RCC 7860 (cell line): ENCODE measurements at places on chromosomes 11 and 22.

- no peak for DNase-seq
These were observed 11.7 kb upstream of the FLRT1 start for GRCh38 chr11:64023712-64024710.

GRCh38 chr11:68353669-68354068 lies 41.3 kb downstream of the LRP5 start:
- DNase-seq: no peak

- no peak for DNase-seq
These were observed 4.9 kb downstream of the EHBP1L1 start for GRCh38 chr11:65580756-65581155.

DNA sequence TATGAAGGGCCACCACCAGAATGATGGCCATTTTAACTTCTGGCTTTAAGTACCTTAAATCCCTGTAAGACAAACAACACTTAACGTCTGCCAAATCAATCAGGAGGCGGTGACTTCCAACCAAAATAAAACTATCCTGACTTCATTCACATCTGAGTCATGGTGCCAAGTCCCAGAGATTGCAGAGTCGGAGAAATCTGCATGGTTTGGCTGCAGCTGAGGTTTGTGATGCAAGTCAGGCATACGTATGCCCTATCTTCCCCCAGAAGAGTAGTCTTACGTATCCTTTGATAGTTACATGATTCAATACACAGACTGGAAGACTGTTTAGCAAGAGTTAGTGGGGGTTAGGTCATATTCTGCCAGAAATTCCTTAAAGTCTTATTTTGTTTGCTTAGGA lies 1.7 kb upstream of the GAB2 start:
- peak; percentile 65 for DNase-seq

- DNase-seq: no peak
These were observed 59.2 kb downstream of the TRIM44 start for GRCh38 chr11:35721651-35722282.

- peak; percentile 23 for DNase-seq
These were observed 20.6 kb downstream of the APOBEC3H start for GRCh38 chr22:39117585-39118191.

DNA sequence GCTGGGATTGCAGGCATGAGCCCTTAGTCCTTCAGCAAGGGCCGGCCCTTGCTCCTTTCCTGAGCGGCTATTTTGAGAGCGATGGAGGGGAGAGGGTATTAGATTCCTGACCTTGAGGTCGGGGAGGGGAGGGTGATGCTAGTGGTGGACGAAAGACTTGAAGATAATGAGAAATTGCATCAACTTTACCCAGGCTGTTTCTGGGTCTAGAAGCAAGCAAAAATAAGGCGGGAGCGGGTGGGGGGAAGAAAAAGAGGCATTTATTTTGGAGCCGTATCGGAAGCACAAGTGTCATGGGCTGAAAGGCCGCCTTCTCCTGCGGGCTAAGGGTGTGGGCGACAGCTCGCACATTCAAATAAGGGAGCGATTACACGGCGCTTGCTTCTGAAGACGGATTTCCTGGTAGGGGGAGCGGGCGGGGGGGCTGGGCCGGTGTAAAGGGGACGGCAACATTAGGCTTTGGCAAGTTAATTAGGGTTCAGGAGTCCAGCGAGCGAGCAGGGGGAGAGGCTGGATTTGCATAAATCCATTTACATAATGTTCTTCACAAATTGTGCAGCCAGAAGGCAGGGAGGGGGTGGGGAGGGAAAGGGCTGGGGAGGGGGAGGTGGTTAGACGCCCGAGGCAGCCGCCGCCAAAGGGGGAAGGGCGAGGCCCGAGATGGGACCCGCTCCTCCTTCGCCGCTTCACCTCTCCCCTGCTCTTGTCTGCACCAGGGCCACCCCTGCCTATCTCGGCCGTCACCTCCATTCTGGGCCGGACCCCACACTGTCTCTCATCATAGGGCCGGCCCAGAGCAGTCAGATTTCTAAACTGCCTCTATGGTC lies 245.9 kb downstream of the MIAT start:
- DNase-seq: no peak

GRCh38 chr11:69888483-69889181 lies 69.4 kb upstream of the FGF3 start:
- DNase-seq: peak; percentile 35

GRCh38 chr11:70029861-70030380 lies 48.2 kb upstream of the ANO1 start:
- no peak for DNase-seq

DNA sequence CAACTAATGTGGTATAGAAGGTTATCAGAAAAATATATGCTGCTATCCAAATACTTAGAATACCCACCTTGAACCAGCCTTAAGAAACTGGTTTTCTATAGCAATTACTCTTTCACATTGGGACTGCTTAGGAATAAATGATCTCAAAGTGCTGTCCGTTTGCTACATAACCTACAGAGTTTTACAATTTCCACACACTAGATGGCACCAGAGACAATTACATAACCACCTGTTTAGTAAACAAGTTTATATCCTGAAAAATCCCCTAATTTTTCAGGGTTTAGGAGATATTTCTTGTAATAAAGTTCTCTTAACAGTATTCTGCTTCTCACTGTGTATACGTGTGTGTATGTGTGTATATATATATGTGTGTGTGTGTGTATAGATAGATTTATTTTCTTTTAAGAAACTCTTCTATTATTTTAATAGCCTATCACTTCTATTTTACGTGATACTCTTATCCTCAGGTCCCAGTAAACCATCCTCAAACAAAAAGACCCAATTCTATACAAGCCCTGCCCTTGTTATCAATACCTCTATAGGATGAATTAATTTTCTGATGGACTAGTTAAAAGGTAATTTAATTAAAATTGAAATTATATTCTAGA lies 6.7 kb upstream of the OR5I1 start:
- peak; percentile 11 for DNase-seq

DNA sequence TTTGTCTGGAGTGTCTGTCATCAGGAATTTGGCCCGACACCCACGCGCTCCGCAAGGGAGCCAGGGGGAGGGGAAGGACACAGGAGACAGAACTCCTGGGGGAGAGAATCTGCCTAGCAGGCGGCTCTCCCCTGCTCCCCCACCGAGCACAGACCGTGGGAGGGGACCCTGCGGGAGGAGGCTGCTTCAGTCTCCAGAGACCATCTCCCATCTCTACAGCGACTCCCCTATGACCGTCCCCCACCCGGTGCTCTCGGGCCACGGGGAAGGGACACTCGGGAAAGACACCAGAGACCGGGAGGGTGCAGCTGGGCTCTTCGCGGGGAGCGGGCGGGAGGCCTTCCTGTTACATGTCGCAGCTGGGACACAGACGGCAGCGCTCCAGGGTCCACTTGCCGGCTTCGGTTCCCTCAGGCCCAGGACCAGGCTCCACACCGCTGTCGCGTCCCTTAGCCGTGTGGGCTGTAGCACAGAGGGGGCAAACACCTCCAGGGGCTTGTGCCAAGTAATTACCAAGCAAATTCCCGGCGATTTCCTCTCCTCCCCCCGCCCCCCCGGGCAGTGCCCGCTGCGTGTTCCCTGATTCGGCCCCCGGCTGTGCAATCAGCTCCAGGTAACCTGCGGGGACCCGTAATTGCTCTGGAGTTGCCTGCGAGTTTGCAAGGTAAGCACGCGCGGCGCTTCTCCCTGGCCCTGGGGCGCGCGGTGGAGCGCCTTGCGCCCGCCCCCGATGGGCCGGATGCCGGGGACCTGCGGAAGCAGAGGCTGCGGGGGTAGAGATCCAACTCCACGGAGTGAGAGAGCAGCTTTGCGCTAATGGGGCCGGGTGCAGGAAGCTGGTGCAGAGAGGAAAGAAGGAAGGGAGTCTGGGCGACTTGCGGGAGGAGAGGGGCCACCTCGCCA lies 155.1 kb upstream of the CADM1 start:
- DNase-seq: no peak

DNA sequence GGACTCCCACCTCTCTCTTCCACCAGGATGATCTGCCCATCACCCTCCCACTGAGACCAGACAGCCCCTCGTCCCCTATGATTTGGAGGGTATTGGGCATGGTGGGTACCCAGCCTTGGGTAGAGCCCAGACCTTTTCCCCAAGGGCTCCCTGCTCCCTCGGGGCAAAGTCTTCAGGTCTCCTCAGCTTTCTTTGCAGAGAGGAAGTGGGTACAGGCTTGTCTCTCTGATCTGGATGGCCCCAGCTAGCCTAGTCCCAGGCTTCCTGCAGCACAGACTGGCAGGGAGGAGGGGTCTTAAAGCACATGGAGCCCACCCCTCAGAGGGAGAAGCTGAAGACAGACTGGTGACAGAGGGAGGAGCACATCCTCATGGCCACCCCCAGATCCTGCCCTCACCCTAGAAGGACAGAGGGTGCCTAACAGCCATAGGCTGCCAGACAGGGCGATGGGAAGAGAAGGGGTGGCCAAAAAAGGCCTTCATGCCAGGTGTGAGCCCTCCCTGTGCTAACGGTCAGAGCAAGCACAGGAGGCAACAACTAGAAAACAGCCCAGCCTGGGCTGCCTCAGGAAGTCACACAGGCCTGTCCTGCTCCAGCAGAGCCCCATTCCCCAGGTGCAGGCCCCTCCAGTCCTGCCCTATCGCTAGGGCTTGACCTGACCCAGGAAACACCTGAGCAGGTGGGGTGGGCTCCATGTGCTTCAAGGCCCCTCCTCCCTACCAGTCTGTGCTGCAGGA lies 30.4 kb downstream of the SLC22A12 start:
- DNase-seq: no peak

DNA sequence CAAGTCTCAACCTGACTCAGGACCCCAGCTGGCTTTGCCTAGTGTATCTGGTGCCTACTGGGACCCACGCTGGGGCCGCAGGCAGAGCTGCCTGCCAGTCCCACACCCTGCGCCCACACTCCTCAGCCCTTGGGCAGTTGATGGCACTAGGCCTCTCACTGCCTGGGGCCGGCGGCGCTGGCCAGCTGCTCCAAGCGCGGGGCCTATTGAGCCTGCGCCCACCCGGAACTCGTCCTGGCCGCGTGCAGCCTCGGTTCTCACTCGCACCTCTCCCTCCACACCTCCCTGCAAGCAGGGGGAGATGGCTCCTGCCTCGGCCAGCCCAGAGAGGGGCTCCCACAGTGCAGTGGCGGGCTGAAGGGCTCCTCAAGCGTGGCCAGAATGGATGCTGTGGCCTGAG lies 908.5 kb upstream of the CCDC90B start:
- DNase-seq: no peak

DNA sequence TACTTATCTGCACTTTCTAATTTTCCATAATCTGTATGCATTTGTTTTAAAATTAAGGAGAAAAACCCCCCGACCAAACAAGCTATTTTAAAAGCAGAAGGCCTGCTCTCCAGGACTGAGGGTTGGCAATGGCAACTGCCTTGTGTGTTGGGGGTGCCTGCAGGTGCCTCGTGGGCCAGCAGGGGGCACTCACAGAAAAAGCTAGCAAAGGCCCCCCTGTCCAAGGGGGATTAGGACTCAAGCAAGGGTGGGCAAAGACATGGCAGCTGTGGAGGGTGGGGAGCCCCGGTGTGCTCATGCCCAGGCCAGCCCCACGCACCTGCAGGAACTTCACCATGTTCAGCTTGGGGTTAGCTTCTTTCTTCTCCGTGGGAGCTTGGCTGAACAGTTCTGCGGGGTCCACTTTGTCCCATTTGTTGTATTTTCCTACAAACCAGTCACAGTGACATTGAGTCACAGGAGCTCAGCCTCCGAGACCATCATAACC lies 10.3 kb downstream of the TOP3B start:
- DNase-seq: no peak

DNA sequence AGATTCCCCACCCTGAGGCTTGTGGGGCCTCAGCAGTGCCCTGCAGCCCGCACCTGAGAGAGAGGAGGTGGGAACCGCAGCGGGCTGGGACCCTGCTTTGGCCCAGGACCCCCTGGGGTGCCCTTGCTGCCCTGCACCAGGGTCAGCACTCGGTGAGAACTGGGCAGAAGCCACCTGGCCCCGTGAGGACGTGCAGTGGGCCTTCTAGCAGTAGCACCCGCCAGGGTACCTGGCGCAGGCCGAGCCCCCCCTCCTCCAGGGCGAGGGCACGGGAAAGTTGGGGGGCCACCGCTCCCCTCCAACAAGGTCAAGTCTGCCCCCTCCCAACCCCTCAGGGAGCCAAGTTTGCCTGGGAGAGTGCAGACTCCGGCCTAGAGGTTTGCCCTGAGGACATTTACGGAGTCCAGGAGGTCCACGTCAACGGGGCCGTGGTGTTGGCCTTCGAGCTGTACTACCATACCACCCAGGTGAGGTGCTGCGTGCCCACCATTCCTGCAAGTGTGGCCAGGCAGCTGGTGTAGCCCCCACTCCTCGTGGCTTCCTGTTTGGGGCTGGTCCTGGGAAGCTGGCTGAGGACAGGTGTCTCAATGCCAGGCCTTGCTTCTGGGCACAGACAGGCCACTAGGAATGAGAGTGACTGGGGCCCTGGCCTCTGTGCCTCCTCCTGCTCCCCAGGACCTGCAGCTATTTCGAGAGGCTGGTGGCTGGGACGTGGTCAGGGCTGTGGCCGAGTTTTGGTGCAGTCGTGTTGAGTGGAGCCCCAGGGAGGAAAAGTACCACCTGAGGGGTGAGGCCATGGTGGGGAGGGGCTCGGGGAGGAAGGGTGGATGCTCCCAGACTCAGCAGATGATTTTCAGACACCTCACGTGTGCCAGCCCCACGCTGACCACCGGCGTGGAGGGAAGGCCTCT lies 3.5 kb downstream of the PGGHG start:
- DNase-seq: no peak

GRCh38 chr11:69433741-69434140 lies 47.7 kb upstream of the LINC01488 start:
- no peak for DNase-seq

DNA sequence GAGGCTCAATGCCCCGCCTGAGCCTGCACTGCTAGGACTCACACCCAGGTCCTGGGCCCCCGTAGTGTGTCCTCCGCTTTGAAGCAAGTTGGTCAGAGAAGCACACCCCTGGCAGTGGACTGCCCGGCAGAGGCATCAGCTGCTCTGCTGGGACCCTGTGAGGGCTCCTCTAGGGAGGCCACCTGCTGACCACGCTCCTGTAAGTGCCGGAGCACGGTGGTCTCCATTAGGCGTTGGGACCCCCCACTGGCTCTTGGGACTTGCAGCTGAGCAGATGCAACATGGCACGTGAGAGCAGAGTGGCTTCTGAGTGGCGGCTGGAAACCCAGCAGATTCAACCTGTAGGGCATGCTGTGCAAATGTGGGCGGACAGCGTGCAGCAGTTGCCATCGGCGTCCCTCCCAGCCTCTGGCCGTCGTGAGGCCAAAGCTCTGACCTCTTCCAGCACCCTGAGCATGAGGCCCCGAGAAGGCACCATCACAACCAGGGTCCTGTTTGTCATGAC lies 16.9 kb downstream of the MRGPRG start:
- DNase-seq: no peak

GRCh38 chr22:30880847-30881246 lies 87.7 kb downstream of the MORC2 start:
- no peak for DNase-seq

- DNase-seq: no peak
These were observed 92.5 kb downstream of the BCR start for GRCh38 chr22:23272834-23273233.

- no peak for DNase-seq
These were observed 46.7 kb upstream of the PARVG start for GRCh38 chr22:44133901-44134571.

- peak; percentile 96 for DNase-seq
These were observed 109.8 kb downstream of the NAT10 start for GRCh38 chr11:34214961-34215805.

DNA sequence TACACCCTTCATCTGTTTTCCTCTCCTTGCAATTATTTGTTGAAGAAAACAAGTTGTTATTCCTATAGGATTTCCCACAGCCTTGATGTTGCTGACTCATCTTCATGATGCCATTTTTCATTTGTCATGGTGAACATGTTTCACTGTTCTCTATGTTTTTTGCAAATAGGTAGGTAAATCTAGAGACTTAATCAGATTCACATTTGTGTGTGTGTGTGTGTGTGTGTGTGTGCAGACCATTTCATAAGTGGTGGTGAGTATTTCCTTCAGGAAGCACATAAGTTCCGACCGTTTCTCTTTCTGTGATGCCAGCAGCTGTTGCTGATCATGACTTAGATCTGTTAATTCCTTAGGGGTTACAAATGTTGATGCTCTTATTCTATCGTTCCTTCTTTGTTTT lies 80.3 kb upstream of the IZUMO1R start:
- DNase-seq: no peak
